Germinal center (tissue), 1 donor: ENCODE measurements at places on chromosomes 5 and 9.

DNA sequence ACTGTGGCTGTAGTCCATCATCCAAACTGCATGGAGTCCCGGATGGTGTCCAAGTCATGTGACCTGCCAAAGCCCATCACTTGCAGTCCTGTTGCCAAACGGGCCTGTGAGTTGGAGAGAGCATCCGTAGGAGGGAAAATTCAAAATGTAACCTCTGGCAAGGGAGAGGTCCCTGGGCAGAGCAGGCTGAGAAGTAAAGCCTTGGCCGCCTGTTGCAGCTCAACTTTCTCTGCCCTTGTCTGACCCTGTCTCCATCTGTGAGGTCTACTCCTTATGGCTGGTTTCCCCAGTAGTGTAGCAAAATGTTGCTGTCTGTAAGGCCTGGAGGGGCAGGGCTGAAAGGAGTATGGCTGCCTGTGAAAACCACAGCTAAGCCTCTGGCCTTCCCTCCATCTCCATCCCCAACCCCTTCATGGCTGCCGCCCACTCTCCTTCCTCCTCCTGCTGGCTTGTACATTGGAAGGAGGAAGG lies 163.5 kb downstream of the SEMA6A start:
- DNase-seq = no peak

- no peak for DNase-seq
These were observed 1.1 kb upstream of the CEP78 start for GRCh38 chr9:78234810-78235209.

- no peak for DNase-seq
These were observed 94.6 kb downstream of the SEMA6A start for GRCh38 chr5:116479776-116480675.

DNA sequence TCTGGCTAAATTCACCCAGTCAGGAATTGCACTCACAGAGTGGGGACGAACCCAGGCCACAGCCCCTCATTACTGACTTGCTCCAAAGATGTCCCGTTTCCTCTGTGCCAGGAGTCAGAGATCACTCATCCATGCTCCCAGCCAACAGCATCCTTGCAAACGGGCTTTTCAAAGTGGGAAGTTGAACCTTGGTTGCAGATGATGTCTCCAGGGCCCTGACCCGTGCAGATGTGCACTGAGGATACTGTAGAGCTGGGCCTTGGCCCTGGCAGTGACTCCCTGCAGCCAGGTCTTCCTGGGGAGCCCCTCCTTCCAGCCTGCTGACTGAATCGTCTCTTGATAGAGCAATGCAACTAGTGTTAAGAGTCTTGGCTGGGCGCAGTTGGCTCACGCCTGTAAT lies 22.3 kb downstream of the TCF7 start:
- DNase-seq = no peak

DNA sequence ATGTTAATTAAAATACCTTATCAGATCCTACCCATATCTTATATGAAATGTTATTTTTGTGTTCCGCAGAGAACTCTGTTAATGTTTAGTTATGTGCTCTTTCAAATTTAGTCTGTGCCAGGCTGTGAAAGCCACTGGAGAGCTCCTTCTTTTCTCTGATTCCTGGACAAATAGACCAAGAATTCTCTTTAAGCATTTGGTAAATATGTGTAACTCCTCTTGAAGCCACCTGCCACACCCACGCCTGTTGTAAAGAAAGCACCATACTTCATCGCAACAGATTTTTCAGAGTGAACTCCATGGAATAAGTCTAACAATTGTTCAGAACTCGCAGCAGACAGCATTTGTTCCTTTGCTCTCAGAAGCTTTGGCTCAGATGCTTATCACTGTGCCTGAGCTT lies 301.1 kb downstream of the FAM170A start:
- no peak for DNase-seq
